Vagina (tissue), 2 donors: ENCODE measurements at places on chromosomes 2 and 18.

DNA sequence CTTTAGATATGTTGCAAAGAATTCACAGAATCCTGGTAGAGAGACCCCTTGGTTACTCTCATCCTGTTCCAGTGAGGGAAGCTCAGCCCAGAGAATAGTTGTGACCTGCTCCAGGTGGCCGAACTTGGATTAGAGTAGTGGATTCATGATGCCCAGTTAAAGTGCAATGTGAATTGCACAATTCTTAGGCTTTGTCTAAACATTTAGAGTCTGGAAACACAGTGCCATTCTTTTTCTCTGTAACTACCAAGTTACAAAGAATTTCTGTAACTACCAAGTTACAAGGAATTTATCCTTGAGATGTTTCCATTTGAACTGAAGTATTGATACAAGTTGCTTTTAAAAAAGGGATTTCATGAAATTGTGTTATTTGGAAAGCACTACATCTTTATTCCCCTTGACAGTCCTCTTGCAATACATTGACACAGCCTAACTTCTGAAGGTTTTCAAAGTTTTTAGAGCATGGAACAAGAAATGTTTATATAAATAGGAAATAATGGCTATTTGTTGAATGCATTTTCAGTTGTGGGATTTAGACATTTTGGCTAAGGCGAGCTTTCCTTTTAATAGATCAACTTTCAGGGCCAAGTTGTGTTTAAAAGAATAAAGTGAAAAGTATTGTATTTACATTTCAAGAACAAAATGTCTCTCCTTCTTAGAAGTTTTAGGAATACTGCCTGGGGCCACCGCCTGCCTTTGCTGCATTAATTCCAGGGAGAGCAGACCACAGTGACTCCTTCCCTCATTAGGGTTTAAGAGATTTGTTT, 315.0 kb downstream of the LPIN1 start:
- H3K36me3 ChIP-seq: no peaks in the 10 kb centered on the region
- peaks cover 17% of the 10 kb centered on the region for H3K4me1 ChIP-seq
- DNase-seq: no peak
- H3K27ac ChIP-seq: no peak overlapping the region
- H3K27me3 ChIP-seq: no peaks in the 10 kb centered on the region
- H3K4me3 ChIP-seq: no peak overlapping the region

- H3K4me1 ChIP-seq: peaks cover 7% of the 10 kb centered on the region
- DNase-seq: no peak
- no peak overlapping the region for H3K4me3 ChIP-seq
- H3K27me3 ChIP-seq: no peaks in the 10 kb centered on the region
- no peak overlapping the region for H3K27ac ChIP-seq
- no peaks in the 10 kb centered on the region for H3K36me3 ChIP-seq
Measured at GRCh38 chr2:181876614-181877063, 14.9 kb upstream of the ITPRID2 start.

DNA sequence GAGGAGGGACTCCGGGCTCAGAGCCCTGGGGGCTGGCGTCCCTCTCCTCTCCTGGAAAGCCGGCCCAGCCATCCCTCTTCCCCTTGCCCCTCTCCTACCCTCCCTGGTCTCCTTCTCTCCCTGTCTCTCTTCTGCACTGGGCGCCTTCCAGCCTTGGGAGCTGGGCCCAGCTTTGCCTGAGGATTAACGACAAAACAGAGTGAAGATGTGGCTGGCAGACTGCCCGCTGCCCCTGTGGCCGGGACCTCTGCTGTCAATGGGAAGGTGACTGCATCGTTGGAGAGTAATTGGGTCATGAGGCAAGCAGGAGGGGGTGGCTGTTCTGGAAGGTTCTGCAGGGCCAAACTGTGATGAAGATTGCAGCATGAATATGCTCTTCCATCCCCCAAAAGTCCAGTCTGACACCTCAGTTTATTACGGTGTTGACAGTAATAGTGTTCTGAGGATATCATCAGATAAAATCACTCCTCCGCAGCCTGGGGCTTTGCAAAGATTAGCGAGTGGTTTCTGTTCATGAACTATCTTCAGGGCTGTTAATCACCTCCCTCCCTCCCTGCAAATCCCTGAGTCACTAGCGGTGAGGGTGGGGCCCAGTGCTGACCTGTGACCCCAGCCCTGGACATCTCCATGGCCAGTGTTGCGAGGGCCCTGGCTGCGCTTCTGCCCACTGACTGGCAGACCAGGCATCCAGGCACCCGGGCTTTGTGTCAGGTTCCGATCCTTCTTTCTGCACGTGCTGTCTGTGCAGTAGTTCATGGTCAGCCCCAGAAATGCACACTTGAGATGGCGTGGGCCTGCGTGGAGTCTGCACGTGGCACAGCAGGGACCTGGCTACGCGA, 23.0 kb downstream of the RTP5 start:
- H3K4me1 ChIP-seq: peaks cover 49% of the 10 kb centered on the region

GRCh38 chr2:70901227-70902066, 34.3 kb upstream of the ATP6V1B1 start:
- peak overlapping the region; percentile 23 for H3K27ac ChIP-seq
- peaks cover 28% of the 10 kb centered on the region for H3K4me1 ChIP-seq
- H3K4me3 ChIP-seq: peak overlapping the region; percentile 44
- H3K27me3 ChIP-seq: peaks cover 11% of the 10 kb centered on the region
- H3K36me3 ChIP-seq: no peaks in the 10 kb centered on the region

- no peak overlapping the region for H3K4me3 ChIP-seq
- H3K27ac ChIP-seq: no peak overlapping the region
- no peak for DNase-seq
- H3K27me3 ChIP-seq: no peaks in the 10 kb centered on the region
Measured at GRCh38 chr2:102418421-102418961, 4.5 kb upstream of the IL18RAP start.

DNA sequence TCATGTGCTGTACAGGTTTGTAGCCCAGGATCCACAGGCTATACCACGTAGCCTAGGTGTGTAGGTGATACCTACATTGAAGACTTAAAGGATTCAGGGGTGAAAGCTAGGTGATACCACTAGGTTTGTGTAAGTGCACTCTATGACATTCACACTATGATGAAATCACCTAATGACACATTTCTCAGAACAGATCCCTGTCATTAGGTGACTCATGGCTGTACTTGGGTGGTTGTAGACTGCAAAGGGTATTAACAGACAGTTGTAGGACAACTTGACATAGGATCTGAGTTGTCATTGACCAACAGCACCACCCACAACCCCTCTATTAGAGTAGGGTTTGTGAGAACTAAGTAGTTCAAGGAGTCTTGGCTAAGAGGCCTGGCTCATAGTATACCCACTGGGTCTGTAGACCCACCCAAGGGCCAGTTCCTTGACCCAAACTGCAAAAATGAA, 27.7 kb upstream of the SMCHD1 start:
- H3K27ac ChIP-seq: no peak overlapping the region
- no peaks in the 10 kb centered on the region for H3K36me3 ChIP-seq
- DNase-seq: no peak
- no peaks in the 10 kb centered on the region for H3K4me1 ChIP-seq
- H3K27me3 ChIP-seq: no peaks in the 10 kb centered on the region

DNA sequence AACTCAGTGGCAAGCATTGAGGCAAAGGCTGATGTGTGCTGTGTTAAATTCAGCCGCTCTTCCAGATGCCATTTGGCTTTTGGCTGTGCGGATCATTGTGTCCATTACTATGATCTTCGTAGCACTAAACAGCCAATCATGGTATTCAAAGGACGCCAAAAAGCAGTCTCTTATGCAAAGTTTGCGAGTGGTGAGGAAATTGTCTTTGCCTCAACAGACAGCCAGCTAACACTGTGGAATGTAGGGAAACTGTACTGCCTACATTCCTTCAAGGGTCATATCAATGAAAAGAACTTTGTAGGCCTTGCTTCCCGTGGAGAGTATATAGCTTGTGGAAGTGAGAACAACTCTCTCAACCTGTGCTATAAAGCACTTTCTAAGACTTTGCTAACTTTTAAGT, 195.5 kb upstream of the RAB12 start:
- no peak overlapping the region for H3K27ac ChIP-seq
- H3K36me3 ChIP-seq: no peaks in the 10 kb centered on the region
- no peaks in the 10 kb centered on the region for H3K27me3 ChIP-seq

GRCh38 chr2:223093436-223094241, 41.6 kb downstream of the KCNE4 start:
- no peak overlapping the region for H3K27ac ChIP-seq
- H3K4me1 ChIP-seq: no peaks in the 10 kb centered on the region
- no peak overlapping the region for H3K4me3 ChIP-seq
- H3K27me3 ChIP-seq: no peaks in the 10 kb centered on the region

GRCh38 chr18:51537487-51537886, 340.0 kb upstream of the MEX3C start:
- DNase-seq: no peak
- H3K27ac ChIP-seq: no peak overlapping the region
- no peaks in the 10 kb centered on the region for H3K27me3 ChIP-seq
- no peak overlapping the region for H3K4me3 ChIP-seq

GRCh38 chr18:8478968-8479370, 130.3 kb upstream of the RAB12 start:
- no peak overlapping the region for H3K27ac ChIP-seq
- no peaks in the 10 kb centered on the region for H3K36me3 ChIP-seq
- H3K27me3 ChIP-seq: no peaks in the 10 kb centered on the region
- peak; percentile 80 for DNase-seq
- no peak overlapping the region for H3K4me3 ChIP-seq

DNA sequence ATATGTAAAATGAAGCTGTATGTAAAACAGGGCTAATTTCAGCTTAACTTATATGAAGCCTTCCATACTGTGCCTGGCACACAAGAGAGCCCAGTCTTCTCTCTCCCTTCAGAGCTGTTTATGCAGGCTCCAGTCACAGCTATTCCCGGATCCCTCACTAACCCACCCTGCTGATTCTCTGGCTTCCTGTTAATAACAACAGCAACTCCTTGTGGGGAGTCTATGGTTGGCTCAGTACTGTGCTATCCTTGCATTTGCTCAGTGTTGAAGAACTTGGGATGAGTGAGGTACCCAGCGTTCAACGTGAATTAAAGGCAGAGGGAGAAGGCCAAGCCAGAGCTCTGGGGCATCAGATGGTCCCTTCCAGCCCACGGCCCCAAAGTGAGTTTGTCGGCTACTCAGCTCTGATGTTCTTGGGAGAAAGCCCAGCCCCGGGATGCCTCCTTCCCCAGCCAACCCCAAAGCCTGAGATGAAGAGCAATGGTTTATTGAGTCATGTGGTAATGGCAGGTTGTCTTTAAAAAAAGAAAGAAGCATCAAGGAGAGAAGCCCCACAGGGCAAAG, 43.2 kb downstream of the PSD4 start:
- no peaks in the 10 kb centered on the region for H3K36me3 ChIP-seq
- H3K4me3 ChIP-seq: no peak overlapping the region
- DNase-seq: no peak
- peaks cover 36% of the 10 kb centered on the region for H3K4me1 ChIP-seq
- H3K27ac ChIP-seq: no peak overlapping the region
- H3K27me3 ChIP-seq: no peaks in the 10 kb centered on the region

GRCh38 chr2:25618676-25619075, 54.7 kb downstream of the DTNB start:
- H3K4me1 ChIP-seq: peaks cover 20% of the 10 kb centered on the region
- DNase-seq: no peak
- H3K27me3 ChIP-seq: no peaks in the 10 kb centered on the region

- H3K4me3 ChIP-seq: no peak overlapping the region
- no peak for DNase-seq
- no peaks in the 10 kb centered on the region for H3K4me1 ChIP-seq
- H3K27me3 ChIP-seq: no peaks in the 10 kb centered on the region
Measured at GRCh38 chr18:48265328-48265727, 143.9 kb downstream of the ZBTB7C start.

DNA sequence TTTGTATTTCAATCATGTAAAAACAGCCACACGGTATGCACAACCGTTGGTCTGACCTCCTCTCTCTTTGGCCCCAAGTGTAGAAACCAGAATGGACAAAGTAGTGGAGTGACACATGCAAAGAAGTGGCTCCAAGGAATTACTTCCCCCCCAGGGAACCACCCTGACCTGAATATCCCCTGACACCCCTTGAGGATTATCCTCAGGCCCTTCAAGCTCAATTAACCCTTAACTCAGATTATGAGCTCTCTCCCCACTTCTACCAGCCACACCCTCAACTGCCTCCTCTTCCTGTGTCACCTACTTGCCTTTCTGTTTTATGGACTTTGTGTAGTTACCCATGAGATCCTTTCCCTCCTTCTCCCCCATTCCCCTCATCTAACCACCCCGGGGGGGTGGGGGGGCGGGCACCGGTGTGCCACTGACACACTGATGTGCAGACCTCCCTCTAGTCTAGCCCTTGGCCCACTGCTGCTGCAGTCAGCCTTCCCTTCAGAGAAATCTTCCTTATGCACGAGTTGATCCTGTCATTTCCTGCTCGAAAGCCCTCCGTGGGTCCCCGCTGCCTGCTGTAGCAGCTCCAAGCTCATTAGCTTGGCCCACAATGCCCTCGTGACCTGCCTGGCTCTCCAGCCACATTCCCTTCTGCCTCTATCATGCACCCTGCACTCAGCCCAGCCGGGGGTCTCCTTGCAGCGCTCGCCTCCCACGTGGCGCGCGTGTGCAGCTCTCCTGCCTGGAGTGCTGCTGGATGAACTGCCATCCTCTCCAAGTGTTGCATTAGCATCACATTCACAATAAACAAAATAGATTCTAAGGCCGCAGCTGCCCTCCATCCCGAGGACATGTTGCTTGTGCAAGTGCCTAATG, 40.1 kb upstream of the TMEM177 start:
- no peak overlapping the region for H3K4me3 ChIP-seq
- peaks cover 16% of the 10 kb centered on the region for H3K4me1 ChIP-seq
- H3K36me3 ChIP-seq: no peaks in the 10 kb centered on the region
- no peak for DNase-seq

- DNase-seq: no peak
- no peaks in the 10 kb centered on the region for H3K36me3 ChIP-seq
- peaks cover 66% of the 10 kb centered on the region for H3K4me1 ChIP-seq
- peak overlapping the region; percentile 46 for H3K27ac ChIP-seq
- H3K27me3 ChIP-seq: no peaks in the 10 kb centered on the region
- H3K4me3 ChIP-seq: no peak overlapping the region
Measured at GRCh38 chr2:20599861-20600461, 50.9 kb downstream of the HS1BP3 start.

GRCh38 chr2:140108706-140109475, 1328.7 kb upstream of the NXPH2 start:
- H3K27me3 ChIP-seq: no peaks in the 10 kb centered on the region
- H3K27ac ChIP-seq: no peak overlapping the region
- no peaks in the 10 kb centered on the region for H3K4me1 ChIP-seq

DNA sequence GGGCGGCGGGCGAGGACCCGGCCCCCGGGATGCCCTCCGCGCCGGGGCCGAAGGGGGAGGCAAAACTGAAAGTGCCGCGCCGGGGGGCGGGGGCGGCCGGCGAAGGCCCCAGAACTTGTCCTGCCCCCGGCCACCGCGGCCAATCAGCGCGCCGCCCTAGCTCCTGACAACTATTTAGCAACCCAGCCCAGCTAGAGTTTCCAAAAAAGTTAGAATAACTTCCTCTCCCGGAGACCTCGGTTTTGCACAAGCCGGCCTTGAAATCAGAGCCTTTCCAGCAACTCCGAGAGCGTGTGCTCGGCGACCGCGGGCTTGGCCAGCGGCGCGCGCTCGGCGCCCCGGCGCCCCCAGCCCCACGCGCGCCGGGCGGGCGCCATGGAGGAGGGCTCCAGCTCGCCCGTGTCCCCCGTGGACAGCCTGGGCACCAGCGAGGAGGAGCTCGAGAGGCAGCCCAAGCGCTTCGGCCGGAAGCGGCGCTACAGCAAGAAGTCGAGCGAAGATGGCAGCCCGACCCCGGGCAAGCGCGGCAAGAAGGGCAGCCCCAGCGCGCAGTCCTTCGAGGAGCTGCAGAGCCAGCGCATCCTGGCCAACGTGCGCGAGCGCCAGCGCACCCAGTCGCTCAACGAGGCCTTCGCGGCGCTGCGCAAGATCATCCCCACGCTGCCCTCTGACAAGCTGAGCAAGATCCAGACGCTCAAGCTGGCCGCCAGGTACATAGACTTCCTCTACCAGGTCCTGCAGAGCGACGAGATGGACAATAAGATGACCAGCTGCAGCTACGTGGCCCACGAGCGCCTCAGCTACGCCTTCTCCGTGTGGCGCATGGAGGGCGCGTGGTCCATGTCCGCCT, at the start of gene TWIST2:
Gene TWIST2 (plus strand): TSS at position 245 of the 850 bp plus-strand sequence. CDS start 131 bp downstream, at position 376.
- H3K27ac ChIP-seq: peak within 1 kb of the TSS; percentile 94
- no peaks in the 10 kb centered on the region for H3K27me3 ChIP-seq
- H3K36me3 ChIP-seq: no peaks in the 10 kb centered on the region
- peak within 1 kb of the TSS; percentile 89 for H3K4me3 ChIP-seq
- peak; percentile 95 for DNase-seq
